Mucosa of descending colon (tissue), 3 donors: ENCODE measurements at places on chromosomes 2 and 18. TPM values are rescaled to one million over a fixed set of nuclear protein-coding genes. Genes with fewer than 3 reads are reported as not detected.

Gene METTL4
- 7.6 TPM for total RNA-seq

- DNase-seq, result no peak
Observed at GRCh38 chr2:219595256-219595655, 2.4 kb upstream of the STK11IP start.

- peak; percentile 26 for DNase-seq
Observed at GRCh38 chr2:3598912-3599854, 4.3 kb downstream of the COLEC11 start.

GRCh38 chr2:19357402-19358241, 801 bp downstream of the OSR1 start:
- peak; percentile 56 for DNase-seq

Gene CCDC68
- 32.5 TPM for total RNA-seq
